ENCODE measurements at places on chromosomes 13 and 19. TPM values are rescaled to one million over a fixed set of nuclear protein-coding genes. Genes with fewer than 3 reads are reported as not detected.

The MYH14 gene
- total RNA-seq = not detected

The CGB8 gene
- not detected for total RNA-seq

The SLC10A2 gene
- not detected for total RNA-seq

The YJU2 gene
- total RNA-seq = 11.0 TPM

The CEACAM21 gene
- total RNA-seq = not detected

Data from smooth muscle cell of the coronary artery (primary cell).